ENCODE measurements at places on chromosomes 5 and 9.

DNA sequence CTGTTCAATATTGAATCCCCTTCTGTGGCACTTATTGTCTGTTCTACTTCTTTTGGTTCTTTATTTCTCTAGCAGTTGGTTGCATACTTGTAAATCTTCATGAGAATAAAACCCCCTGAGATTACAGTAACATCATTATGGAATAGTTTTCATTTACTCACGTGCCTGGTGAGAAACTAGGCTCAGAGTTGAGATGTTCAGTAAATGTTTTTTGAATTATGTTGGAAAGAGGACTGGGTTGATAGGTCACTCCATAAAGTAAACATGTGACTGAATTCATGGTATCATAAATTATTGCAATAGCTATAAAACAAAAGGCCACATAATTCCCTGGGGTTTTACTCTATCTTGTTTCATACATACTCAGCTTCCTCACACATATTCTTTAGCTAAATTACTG, 174.2 kb upstream of the C9orf72 start:
- DNase-seq = no peak

GRCh38 chr5:132270335-132270665, 12.8 kb downstream of the PDLIM4 start:
- no peak for DNase-seq

- DNase-seq = no peak
Observed at GRCh38 chr5:78927657-78928282, 57.3 kb downstream of the ARSB start.

- no peak for DNase-seq
Observed at GRCh38 chr9:136151214-136151804, 32.6 kb upstream of the TMEM250 start.

DNA sequence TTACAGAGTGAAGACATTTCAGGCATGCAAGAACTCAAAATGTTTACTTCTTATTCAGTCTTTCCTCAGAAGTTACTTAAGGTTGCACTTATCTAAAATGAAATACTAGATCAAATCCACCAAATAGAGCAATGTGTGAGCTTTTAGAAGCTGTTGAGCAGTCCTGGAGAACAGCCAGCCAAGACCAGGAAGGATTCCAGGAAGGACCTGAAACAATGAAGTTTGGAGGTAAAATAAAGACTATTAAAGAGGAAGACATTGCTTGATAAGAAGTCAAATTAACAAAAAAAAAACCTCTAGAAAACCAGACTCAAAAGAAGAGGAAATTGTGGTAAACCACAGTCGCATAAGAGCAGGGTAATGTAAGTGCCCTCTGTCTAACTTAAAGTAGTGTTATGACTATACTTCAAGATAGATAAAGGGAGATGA, 156.2 kb upstream of the S1PR3 start:
- DNase-seq = no peak

GRCh38 chr5:96984506-96985192, 48.8 kb downstream of the LNPEP start:
- no peak for DNase-seq

DNA sequence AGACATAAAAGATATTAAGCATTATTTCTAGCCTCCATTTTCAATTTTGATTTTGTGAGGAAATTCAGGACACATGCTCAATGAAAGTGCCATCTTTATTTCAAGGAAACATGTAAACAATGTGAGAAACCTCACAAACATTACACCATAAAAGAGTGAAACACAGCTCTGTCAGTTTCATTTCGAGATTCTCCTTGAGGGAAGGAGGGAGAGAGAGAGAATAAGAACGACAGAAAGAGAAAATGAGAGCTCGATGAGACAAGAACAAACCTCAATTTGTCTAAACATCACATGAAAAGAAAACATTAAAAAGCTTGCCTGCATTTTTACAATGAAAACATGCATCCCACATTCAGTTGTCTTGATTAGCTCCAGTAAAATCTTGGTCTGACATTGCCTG, 553.5 kb upstream of the MEF2C start:
- DNase-seq = no peak

DNA sequence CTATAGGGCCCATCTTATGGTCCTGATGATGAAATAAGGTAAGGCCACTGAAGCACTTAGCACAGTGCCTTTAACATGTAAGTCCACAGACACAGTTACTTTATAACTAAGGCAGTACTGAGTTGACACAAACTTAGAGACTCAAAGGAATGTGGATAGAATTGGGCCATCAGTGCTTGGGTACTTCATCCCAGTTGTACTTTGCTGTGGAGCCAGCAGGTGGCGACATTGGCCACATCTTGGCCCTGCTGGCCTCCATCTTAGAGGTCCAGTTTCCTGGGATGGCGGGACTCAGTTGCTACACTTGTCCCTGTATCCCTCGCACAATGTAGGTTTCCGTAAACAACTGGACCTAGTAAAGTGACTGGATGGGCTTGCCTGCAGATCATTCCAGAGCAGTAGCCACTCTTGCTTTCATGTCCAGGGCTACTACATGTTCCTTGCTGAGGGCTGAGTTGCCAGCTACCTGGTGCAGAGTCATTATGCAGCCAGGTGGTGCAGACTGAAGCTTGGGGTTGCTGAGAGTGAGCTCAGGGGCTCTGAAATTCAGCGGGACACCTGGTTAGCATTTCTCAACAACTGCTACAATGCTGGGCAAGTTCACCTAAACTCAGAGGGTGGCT, 10.6 kb downstream of the MTAP start:
- peak; percentile 64 for DNase-seq

DNA sequence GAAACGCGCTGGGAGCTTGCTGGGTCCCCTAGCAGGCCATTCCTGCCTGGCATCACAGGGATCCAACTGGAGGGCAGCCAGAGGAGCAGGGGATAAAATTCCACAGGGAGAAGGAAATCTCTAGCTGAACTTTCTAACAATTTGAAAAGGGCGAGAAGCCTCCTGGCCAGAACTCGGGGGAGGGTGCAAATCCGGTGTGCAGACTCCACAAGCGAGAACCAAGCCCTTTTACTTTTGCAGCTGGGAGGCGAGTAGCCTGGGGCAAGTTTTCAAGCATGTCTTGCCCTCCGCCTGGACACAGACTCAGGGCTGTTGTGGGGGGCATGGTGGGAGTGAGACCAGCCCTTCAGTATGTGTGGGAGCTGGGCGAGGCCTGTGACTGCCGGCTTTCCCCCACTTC, 14.3 kb upstream of the POU5F2 start:
- no peak for DNase-seq

GRCh38 chr5:43401827-43402226, 10.4 kb downstream of the CCL28 start:
- no peak for DNase-seq

DNA sequence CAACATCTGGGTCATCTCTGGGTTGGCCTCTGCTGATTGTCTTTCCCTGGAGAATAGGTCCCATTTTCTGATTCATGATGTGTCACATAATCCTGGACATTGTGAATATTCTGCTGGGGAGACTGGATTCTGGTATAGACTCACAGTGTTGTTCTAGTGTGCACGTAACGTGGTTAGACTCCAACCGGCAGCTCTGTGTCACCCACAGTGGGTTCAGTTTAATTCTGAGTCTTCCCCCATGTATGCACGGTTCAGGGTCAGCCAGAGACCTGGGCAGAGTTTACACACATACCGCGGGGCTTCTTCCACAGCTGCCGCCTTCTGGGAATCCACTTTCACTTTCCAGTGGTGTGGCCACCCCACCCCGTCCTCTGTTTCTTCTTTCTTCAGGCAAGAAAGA, 38.0 kb upstream of the LRRC14B start:
- DNase-seq = no peak

GRCh38 chr5:8598356-8598755, 729.4 kb downstream of the MTRR start:
- DNase-seq = no peak

DNA sequence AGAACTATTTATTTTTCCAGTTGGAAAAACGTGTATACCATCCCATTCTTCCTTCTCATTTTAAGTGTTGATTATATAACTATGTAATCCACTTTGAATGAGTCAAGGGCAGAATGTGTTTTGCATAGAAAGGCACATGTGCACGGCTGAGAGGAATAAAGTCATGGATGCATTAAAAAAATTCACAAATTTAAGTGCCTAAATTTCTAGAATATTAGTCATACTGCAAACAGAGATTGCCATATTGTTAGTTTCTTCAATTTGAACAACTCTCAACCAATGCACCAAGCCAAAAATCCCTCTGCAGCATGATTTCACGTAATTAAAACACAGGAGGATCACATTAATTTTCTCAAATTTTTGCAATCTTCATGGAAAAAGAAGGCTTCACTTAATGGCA, 166.3 kb downstream of the MPDZ start:
- no peak for DNase-seq

GRCh38 chr5:88770276-88771257, 112.4 kb downstream of the MEF2C start:
- DNase-seq = no peak

- no peak for DNase-seq
Observed at GRCh38 chr5:71948206-71948605, 159.1 kb upstream of the MAP1B start.

DNA sequence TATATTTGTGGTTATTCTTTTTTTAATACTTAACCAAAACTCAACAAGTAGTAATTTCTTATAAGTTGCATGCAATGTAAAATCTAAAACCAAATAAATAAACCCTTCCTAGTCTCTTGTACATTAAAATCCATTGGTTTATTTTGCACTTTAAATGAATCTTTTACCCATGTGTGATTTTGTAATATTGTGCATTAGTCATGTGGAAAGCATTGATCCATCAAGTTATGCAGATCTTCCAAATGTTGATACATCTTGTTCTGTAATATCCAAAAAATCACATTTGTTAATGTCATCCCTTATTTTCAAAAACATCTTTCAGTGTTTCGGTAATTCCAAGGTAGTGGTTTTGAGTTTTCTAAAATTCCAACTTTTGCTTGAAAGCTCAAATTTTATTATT, 63.3 kb downstream of the CWC27 start:
- DNase-seq = no peak

GRCh38 chr5:66830636-66831035, 234.4 kb downstream of the MAST4 start:
- no peak for DNase-seq

DNA sequence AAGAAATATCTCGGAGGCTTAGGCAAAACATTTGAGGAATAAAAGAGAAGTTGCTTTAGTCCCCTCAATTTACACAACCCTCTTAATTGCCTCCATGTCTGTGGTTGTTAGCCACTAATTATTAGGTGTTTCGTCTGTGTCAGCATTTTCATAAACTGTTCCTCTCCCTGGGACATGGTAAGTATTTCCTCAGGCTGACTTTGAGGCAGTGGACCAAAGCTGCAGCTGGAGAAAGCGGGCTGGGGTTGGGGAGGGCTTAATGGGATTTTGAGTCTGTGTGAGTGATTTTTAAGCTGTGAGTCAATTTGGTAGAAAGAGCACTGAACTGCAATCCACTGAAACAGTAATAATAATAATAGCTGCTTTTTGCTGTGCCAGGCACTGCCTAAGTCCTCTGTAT, 13.0 kb upstream of the TTC1 start:
- no peak for DNase-seq

- no peak for DNase-seq
Observed at GRCh38 chr9:33124751-33125381, 42.3 kb downstream of the B4GALT1 start.

GRCh38 chr5:45029553-45029952, 220.8 kb downstream of the MRPS30 start:
- DNase-seq = no peak

DNA sequence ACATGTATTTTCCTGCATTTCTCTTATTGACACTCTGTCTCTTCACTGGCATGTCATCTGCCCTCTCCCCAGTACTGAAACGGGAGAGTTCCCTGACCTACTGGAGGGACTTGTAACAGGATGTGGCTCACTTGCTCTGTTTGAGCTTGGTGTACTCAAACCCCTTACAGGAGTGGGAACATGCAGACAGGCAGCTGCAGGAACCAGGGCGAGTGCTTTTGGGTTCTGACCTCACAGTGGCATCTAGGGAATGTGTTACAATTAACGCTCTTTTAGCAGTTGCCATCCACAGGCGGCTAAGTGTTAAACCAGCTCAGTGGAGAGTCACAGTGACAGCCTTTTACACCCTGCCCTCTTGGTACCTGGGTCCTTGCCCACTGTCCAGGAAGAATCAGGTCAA, 300.3 kb upstream of the GRAMD2B start:
- no peak for DNase-seq

DNA sequence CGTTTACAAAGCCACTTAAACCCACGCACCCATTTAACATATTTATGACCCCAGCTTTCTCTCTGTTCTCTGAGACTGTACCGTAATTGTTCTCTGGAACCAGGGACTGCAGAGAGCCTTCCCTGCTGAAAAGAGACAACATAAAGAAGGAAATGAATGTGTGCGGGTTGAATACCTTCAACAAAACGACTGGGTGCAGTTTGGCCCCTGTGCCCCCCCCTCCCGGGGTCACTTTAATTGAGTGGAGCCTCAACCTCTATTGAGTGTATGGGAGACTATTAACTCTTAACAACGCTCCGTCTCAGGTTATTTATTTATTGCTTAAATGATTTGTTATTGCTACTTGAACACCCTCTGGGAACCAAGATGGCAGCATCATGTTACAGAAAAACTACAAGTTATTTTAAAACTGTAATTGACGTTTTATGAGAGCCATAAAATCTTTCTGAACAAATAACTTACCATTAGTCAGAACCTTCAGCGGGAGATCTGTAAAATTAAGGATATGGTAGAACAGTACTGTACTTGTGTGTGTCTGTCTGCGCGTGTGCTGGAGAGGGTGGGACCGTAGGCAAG, 70.6 kb downstream of the GAS1 start:
- no peak for DNase-seq

DNA sequence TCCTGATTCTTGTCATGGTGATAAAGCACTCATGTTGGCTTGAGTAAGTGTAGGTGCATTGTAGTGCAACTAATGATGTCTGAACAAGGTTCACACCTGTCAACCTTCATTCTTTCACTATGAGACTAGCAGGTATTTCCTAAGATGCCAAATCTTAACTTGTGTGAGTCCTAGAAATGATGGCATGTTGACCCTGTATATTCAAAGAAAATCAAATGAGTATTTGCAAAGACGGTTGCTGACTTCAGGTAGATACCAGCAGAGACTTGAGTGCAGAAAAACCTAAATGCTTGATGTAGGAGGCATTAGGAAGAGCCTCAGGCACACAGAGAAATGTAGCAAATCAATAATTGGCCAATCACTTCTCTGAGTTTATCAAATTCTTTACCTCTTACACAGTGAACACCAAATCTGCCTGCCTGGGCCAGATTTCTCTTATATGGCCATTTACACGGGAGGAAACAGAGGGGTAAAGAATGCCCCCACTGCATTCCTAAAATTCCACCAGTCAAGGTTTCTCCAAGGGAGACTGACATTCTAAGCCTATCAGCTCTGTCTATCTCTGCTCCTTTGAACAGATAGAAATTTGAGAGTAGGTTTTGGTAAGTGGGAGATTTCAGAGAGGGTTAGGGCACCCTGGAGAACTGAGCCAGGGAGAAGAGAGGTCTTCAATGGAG, 488.6 kb upstream of the WWC1 start:
- no peak for DNase-seq

DNA sequence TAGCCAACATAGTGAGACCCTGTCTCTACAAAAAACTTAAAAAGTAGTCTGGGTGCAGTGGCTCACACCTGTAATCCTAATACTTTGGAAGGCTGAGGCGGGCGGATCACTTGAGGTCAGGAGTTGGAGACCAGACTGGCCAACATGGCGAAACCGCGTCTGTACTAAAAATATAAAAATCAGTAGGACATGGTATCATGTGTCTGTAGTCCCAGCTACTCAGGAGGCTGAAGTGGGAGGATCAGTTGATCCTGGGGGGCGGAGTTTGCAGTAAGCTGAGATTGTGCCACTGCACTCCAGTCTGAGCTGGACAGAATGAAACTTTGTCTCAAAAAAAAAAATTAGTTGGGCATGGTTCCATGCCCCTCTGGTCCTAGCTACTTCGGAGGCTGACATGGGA, 57.9 kb upstream of the MIER3 start:
- DNase-seq = no peak

Data from T-helper 9 cell (primary cell).